ENCODE measurements at places on chromosomes 13 and 19. TPM values are rescaled to one million over a fixed set of nuclear protein-coding genes. Genes with fewer than 3 reads are reported as not detected.

DNA sequence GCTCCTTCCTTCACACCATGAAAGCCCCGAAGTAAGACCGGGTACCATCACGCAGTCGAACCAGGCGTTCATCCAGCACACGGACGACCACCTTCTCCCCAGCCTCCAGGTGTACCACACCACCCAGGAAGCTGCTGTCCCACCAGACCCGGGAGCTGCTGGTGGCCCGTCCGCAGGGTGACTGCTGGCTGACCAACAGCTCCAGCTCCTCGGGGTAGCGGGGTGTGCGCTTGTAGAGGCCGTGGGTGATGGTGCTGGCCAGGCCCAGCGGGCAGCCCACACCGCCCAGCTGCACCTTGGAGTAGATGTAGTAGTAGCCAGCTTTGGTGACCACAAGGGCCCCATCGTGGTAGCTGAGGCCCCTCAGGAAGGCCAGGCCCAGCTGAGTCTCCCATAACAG lies 5.0 kb downstream of the TNFSF14 start:
- no peak for DNase-seq

- no peak for DNase-seq
Observed at GRCh38 chr13:34360702-34361101, 542.8 kb downstream of the RFC3 start.

DNA sequence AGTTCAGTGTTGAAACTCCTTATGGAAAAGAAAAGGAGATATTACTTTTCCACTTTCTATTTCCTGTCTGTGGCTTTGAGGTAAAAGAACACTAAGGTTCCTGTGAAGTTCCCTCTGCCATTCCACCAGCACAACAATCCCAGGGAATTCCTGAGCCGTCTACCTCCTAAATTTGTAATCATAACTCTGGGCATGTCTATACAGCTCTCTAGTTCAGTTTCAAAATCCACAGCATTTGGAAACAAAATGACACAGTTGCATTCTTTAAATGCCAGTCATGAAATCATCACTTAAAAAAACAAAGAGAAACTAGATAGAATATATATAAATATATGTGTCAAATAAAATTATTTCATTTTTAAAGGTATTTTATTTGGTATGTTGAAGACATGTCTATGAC lies 9.0 kb upstream of the THSD1 start:
- DNase-seq, result no peak

DNA sequence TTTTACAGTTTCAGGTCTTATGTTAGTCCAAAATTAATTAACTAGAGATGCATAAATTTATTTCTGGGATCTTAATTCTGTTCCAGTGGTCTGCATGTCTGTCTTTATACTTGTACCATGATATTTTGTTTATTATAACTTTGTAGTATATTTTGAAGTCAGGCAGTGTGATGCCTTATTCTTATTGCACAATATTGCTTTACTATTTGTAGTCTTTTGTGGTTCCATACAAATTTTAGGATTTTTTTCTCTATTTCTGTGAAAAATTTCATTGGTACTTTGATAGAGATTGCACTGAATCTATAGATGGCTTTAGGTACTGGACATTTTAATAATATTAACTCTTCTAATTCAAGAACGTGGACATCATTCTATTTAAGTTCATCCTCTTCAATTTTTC lies 304.0 kb downstream of the GPC5 start:
- no peak for DNase-seq

GRCh38 chr19:47493378-47494210 lies 9.6 kb upstream of the KPTN start:
- DNase-seq, result no peak

The ZNF99 gene
- total RNA-seq, result not detected

DNA sequence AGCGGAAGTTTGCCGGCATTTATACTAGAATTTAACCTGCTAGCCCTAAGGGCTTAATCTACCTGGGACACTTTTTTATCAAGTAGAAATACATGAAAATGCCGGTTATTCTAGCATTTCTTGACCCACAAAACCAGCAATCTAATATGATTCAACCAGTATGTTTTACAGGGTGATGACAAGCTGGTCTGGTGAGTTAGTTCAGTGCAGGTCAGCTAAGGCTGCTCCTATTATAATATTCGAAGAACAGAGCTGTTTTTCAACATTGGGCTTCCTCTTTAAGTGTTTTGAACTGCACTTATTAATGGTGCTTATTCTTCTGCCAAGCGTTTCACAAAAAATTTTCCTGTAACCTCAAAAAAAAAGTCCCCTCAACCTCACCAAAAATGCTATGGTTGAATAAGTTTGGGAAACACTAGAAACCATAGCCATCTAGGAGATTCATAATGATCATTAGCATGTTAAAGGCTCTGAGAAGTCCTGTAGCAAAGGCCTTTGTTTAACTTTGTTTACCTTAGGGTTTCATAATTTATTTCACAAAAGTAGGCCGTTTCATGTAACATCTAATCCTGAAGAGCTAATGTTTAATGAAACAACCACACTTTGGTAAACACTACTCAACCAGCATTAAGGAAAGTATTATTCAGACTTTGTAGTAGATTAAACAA lies 526.6 kb downstream of the KLF12 start:
- DNase-seq, result no peak

Measured in thoracic aorta (tissue), 2 donors.